Hippocampal formation (tissue), 2 donors: ENCODE measurements at places on chromosomes 16 and 17.

- DNase-seq: no peak
These were observed 3.6 kb downstream of the GSE1 start for GRCh38 chr16:85616607-85617321.

GRCh38 chr16:30187556-30187865 lies 4.1 kb downstream of the CORO1A start:
- DNase-seq: no peak

GRCh38 chr17:38628441-38628840 lies 22.7 kb upstream of the SRCIN1 start:
- DNase-seq: no peak

DNA sequence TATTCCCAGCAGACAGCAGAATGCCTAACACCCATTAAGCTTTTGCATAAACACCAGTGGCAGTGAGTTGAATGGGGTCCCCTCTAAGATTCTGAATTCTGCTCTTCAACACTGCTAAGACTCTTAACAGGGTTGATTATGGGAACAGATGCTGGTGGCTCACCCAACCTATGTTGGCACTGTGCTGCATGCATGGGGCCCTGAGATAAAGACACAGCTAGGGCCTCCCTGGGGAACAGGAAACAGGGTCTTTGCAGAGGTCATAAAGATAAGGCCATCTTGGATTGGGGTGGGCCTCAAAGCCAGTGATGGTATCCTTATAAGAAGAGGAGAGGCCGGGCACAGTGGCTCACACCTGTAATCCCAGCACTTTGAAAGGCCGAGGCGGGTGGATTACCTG lies 190.8 kb downstream of the SLC39A11 start:
- no peak for DNase-seq

- DNase-seq: peak; percentile 48
These were observed 307.2 kb downstream of the ABCC12 start for GRCh38 chr16:47848421-47849109.

DNA sequence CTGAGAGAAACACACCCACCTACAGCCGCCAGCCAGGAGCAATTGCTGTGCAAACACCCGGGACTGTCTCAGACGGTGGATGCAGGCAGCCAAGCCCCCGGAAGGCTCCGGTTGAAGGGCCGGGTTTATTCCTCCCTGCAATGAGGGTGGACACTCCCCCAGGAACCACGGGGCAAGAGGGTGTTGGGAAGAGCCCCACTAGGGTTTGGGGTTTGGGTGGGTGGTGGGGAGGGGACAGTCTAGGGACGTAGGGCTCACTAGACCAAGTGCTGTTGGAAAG lies 19.2 kb downstream of the JPH3 start:
- DNase-seq: no peak

- DNase-seq: peak; percentile 72
These were observed 20.6 kb downstream of the CYB561 start for GRCh38 chr17:63425483-63425882.

DNA sequence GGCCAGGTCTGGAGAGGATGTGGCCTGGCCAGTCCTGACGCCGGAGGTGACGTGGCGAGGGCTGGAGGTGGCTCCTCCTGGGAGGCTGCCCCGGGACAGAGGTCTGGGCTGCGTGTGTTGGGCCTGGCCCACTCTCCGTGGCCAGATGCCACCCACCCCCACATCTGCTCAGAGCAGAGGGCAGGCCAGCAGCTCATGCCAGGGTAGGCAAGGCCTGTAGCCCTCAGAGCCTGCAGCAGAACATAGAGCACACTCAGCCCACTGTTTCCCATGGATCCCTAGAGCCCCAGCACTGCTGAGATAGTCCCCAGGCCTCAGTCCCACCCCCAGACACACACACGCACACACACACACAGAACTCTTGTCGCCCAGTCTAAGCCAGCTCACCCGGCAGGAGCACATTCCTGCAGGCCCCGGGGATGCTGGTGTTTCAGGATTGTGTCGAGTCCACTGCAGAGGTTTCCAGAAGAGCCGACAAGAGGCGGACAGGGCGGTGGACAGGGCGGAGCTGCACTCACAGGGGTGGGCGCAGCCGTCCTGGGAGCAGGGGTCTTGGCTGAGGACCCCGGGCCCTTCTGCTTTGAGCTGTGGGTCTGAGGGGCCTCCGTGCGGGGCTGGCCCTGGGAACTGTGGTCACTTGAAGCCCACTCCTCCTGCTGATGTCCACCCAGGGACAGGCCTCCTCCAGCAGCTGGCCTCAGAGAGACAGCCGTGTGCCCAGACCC lies 33.4 kb downstream of the SOX8 start:
- no peak for DNase-seq

GRCh38 chr16:35628976-35629375 lies 2169.6 kb downstream of the TP53TG3F start:
- DNase-seq: no peak

- DNase-seq: no peak
These were observed 17.3 kb upstream of the SPN start for GRCh38 chr16:29645694-29646187.

DNA sequence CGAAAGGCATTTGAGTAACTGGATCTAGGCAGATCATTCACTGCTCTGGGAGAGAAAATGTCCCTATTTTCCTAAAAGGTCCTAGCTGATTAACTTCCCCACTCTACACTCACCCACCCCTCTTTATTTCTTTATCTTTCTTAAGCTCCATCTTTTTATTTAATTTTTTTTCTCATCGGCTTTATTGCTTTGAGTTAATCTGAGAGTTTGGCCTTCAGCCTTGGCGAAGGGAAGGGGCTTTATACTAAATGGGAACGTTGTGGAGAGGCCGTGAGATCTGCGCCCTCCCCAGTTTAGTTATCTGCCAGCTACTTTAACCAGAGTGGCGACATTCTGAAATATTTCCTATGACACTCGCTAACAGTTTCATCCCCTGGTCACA lies 882 bp upstream of the TOX3 start:
- no peak for DNase-seq

DNA sequence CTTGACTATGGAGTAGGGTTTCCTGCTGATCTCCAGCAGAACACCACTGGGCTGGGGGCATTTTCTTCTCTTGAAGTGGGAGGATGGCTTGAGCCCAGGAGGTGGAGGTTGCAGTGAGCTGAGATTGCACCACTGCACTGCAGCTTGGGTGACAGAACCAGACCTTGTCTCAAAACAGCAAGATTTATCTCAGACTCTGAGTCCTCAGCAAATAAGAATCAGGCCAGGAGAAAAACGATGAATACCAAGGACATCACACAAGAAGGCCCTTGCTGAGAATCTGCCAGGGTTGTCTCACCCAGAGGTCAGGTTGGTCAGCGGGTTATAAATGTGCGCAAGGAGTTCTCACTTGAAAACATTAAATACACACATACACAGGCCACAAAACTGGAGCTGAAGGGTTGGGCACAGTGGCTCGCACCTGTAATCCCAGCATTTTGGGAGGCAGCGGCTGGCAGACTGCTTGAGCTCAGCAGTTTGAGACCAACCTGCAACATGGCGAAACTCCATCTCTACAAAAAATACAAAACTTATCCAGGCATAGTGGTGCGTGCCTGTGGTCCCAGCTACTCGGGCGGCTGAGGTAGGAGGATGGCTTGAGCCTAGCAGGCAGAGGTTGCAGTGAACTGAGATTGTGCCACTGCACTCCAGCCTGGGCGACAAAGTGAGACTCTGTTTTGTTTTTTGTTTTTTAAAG lies 7.7 kb downstream of the MXRA7 start:
- no peak for DNase-seq

- DNase-seq: no peak
These were observed 98.1 kb downstream of the SDK2 start for GRCh38 chr17:73546114-73546513.

GRCh38 chr17:67491009-67491680 lies 114.1 kb downstream of the PITPNC1 start:
- DNase-seq: peak; percentile 54

GRCh38 chr16:31466381-31466841 lies 5.5 kb upstream of the TGFB1I1 start:
- no peak for DNase-seq

- no peak for DNase-seq
These were observed 172.8 kb downstream of the RBFOX3 start for GRCh38 chr17:79438058-79438457.

- no peak for DNase-seq
These were observed 1.2 kb upstream of the MT2A start for GRCh38 chr16:56607109-56607618.

DNA sequence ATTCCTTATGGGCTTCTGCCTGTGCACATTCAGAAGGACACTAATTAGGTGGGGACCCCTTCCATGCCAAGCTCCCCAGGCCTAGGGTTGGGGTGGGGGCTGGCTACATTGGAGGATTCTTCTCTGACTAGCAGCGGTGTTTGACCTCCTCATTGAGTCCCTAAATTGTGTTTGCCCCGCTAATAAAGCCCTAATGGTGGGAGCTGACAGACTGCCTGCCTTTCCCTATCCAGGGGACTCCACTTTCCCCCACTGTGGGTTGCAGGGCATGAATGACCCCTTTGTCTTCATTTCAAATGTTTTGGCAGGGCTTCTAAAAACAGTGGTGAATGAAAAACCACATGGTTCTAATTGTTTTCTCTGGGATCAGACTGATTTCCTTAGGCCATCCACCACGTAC lies 476.8 kb upstream of the CDH11 start:
- DNase-seq: no peak

- DNase-seq: no peak
These were observed 366.2 kb upstream of the EEF2KMT start for GRCh38 chr16:5463820-5464219.

GRCh38 chr17:71937914-71938313 lies 182.9 kb upstream of the SOX9 start:
- DNase-seq: no peak

DNA sequence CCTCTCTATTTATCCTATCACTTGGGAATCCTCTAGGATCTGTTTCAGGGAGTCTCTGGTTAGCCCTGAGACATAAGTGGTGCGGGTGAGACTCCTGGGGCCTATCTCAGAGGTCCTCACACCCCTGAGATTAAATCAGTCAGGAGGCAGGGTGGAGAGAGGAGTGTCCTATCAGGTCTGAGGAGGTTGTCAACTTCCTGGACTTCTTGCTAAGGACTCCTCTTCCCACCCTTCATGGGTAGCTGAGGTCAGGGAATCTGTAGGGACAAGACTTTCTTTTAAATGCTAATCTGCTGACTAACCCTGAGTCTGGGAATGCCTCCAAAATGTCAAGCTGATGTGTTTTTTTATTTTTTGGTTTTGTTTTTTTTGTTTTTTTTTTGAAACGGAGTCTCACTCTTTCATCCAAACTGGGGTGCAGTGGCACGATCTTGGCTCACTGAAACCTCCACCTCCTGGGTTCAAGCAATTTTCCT lies 6.6 kb upstream of the ARMC5 start:
- DNase-seq: no peak

DNA sequence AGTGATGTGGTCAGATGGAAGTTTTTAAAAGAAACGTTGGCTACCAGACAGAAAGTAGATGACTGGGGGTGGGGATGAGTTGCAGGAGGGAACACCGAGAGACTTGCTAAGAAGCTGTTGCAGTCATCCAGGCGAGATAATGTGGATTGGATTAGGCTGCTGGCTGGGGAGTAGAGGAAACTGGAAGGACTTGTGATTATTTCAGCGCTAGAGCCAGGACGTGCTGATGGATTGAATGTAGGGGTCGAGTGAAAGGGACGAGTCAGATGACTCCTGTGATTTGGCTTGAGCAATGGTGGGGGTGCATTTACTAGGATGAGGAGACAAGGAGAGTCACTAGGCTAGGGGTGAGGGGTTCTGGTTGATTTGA lies 88.5 kb downstream of the CLEC16A start:
- no peak for DNase-seq

- DNase-seq: no peak
These were observed 26.5 kb upstream of the CRHR1 start for GRCh38 chr17:45757431-45758218.

- DNase-seq: no peak
These were observed 44.5 kb upstream of the SMPD3 start for GRCh38 chr16:68492543-68493411.

DNA sequence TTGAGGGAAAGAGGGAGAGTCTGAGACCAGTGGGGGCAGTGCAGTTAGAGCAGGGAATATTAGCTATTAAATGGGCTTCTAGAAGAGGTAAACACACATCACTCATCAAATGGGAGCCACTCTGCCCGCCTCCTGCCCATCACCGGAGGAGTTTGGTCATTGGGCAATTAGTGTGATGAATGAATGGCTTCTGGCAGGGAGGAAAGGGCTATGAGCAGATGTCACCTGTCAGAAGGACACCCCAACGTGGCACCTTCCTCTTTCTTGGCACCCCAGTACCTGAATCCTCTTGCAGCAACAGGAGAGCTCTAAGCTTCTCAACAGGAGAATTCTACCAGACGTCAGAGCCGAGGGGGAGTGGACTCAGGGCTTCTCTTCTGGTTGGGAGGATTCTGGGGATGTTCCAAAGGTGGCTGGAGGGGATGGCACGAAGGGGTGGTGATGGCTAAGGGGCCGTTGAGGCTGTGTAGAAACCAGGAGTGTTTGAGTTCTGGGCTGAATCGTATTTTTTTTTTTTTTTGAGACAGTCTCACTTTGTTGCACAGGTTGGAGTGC lies 11.0 kb downstream of the C1QTNF1 start:
- no peak for DNase-seq

- DNase-seq: no peak
These were observed 4.9 kb upstream of the ASGR1 start for GRCh38 chr17:7184091-7184488.

DNA sequence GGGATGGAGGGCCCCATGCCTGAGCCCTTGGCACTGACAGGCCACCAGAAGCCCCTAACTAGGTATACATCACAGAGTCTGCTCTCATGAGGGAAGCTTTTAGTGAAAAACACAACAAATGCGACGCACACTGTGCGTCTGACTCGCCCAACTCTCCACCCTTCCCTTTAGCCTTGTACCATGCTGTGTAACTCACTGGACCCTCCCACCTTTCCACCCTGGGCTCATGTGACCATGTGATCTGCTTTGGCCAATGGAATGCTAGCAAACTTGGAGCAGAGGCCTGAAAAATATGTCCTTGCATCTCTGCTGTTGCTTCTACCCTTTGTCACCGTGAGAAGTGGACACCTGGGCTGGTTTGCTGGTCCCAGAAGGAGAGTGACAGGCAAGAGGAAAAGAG lies 21.6 kb downstream of the TK2 start:
- no peak for DNase-seq

DNA sequence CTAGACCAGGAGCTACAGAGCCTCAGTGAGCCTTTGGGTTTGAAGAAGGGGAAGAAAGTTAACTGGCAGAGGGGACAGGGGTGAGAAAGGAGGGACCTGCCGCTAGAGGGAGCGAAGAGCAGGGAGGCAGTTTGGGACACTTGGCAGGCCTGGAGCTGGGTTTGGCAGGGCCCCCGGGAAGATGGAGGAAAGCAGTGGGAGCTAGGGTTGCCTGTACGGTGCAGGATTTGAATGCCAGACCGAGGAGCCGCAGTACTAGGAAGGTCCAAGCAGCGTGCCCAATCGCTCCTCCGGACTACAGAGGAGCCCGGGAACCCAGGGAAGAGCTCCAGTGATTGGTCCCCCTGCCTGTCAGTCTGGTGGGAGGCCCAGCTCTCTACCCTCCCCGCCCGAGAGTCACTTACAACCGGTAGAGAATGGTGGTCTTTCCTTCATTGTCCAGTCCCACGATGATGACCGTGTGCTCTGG lies 1.3 kb downstream of the ARL5C start:
- DNase-seq: peak; percentile 72
